NCI-H2227 treated with DMSO at 0.1 percent for 48 hours (cell line): ENCODE measurements at places on chromosomes 4 and X.

GRCh38 chrX:46216406-46216805, 328.8 kb downstream of the ZNF674 start:
- DNase-seq, result no peak

DNA sequence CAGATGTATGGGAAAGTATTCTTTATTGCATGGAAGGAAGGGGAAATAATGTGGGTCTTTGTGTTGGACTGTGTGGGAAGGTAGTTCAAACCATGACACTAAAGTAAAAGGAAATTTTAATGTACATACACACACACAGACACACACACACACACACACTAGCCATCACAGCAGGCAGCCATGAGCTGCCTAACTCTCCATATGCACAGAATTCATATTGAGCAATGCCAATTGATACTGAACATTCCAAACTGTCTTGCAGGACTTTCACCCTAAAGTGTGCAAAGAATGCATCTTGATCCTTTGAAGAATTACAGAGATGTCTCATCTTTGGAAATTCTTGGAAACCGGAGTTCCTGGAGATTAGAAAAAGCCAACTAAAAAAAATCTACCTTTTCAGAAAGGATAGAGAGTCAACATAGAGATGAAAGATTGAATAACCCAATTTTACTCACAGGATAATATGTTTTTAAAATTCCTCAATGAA, 120.6 kb upstream of the MBNL3 start:
- DNase-seq, result no peak

DNA sequence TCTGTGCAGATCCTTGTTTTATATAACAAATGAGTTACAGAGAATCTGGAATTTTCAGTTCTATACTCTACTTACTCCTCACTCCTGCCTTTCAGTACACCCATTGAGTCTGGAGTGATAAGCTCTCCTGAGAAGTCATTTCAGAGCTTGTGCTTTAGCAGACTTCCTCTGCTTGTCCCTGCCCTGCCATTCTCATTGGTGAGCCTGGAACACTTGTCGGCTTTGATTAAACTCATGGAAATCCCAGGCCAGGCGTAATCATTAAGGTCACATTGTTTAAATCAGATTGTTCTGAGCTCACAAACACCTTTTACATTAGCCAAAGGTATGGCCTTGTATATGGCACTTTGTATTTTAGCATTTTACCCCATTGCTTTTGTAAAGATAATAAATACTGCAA, 102.7 kb downstream of the CNKSR2 start:
- DNase-seq, result no peak

DNA sequence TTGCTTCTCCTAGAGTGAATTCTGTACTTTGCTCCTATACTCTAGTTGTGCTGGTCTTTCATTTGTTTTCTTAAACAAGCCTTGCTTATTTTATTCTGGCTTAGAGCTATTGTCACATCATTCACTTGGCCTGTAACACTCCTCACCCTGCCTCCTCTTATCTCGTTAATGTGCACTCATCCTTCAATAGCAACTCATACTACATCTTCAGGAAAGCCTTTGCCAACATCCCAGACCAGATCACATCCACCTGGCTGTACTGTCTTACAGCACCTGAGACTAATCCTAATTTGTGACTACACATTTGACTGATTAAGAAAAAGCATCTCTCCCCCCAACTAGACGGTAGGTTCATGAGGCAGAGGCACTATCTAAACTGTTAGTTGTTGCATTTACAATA, 80.8 kb downstream of the SLC7A11 start:
- DNase-seq, result no peak

DNA sequence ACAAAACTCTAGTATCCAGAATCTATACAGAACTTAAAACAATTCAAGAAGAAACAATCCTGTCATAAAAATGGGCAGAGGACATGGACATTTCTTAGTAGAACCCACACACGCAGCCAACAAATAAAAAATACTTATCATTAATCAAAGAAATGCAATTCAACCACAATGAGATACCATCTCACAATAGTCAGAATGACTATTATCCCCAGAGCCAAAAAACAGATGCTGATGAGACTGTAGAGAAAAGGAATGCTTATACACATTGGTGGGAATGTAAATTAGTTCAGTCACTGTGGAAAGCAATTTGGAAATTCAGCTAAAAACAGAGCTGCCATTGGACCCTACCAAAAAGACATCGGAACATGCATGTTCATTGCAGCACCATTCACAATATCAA, 37.9 kb downstream of the RAB40AL start:
- no peak for DNase-seq

GRCh38 chr4:74054483-74055047, 16.1 kb upstream of the CXCL3 start:
- DNase-seq, result no peak

GRCh38 chr4:140151699-140152012, 2.3 kb downstream of the MAML3 start:
- DNase-seq, result peak; percentile 85

- no peak for DNase-seq
These were observed 6.7 kb upstream of the HSD17B10 start for GRCh38 chrX:53440621-53441517.

DNA sequence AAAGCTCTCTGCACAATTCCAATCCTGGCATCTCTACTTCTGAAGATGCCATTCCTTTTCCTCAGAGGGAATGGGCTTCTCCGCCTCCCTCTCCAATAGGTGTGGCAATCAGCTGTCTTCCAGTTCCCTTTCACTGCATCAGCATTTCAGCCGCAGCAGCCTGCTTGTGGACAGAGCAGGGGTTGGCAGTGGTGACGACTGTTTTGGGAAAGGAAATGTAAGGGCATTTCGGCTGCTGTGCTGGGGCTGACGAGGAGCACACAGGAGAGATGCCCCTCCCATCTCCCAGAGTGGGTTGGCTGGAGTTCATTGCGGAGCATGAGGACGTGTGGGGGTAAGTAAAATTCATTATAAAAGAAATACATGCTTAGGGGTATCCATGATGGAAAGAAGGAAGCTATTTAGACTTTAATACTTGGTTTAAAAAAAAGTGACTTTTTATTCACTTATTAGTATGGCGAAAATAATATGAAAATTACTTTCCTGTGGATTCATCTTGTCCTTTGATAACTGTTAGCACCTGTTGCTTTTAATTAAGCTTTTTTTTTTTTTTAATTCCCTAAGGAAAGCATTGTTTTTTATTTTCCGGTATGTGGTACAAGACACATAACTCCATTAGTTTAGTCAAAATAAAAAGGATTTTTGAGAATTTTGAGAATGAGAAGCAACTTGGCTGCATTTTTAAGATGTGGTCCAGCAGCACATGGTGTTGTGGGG, at the start of gene LIMCH1:
LIMCH1 (plus strand) TSS at position 141 of the 717 bp plus-strand sequence. CDS start 67,839 bp downstream, outside the sequence.
- DNase-seq, result no peak

- no peak for DNase-seq
These were observed 20.8 kb upstream of the TRIM60 start for GRCh38 chr4:165010991-165011390.

GRCh38 chr4:160238790-160239189, 1135.9 kb downstream of the RAPGEF2 start:
- DNase-seq, result no peak

DNA sequence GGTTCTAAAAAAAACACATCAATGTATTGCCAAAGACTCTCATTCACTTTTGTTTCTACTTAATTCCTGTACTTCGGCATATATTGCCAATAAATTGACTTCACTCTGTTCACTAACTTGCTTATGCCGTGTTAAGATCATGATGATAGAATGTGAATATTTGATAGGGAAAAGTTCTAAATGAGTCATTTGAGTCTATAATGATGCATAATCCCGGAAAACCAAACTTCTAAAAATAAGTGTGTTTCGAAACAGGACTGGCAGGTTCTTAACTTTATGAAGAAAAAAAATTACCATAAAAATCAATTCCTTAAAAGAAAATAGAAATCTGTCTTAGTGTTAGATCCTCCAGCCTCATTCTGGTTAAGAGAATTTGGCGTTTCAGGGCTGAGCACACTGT, 387.5 kb upstream of the FTHL17 start:
- DNase-seq, result no peak
